ENCODE measurements at places on chromosomes 2 and 18. TPM values are rescaled to one million over a fixed set of nuclear protein-coding genes. Genes with fewer than 3 reads are reported as not detected.
A peak's percentile ranks its signal among the peaks of the same experiment; 100 is the strongest.

GRCh38 chr2:30631051-30631671 lies 176.1 kb downstream of the CAPN13 start:
- peak; percentile 26 for DNase-seq

- no peak for DNase-seq
Observed at GRCh38 chr2:47251404-47251675, 96.2 kb upstream of the STPG4 start.

DNA sequence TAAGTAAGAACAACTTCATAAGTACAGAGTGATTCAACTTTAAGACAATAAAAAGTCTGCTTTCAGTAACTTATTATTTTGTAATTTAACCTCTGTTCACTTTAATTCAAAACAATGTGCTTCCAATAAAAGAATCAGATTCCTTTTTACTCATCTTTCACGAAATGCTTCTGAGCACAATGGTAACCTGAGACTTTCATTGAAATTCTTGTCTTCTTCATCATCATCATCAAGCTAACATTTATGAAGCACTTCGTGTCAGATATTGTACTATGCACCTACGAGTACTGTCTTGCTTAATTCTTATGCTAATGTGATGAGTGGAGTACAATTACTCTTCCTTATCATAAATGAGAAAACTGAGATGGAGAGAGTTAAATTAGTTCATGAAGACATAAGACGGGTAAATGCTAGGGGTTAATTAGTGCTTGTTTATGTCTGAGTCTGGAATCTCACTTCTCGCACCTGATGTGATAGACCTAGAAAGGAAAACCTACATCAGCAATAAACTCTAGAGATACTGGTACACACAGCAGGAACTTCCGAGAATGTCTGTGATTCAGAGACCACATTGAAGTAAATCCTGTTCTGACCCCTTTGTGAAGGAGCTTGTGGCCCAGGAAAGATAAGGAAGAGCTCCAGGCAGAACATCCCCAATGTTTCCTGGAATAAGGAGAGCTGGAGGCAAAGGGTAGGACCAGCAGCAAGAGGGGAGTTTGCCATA lies 227.6 kb upstream of the ETAA1 start:
- no peak for DNase-seq

DNA sequence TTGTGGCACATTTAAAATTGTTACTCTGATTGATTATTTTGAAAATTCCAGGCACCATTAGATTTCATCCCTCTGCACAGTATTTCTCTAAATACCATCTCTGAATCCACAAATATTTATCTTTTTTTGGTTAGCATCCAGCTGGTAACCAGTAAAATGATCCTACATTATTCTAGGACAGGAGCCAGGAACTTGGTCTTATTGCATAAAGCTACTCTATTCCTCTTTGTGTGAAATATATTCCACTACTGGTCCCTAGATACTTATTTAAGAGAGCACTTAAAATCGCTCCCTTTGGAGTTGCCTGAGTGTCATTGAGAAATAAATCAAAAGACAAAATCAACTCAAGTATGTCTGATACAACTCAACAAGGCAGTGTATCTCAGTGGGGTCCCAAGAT lies 7.4 kb upstream of the MBOAT2 start:
- no peak for DNase-seq

GRCh38 chr2:205701509-205701908 lies 19.2 kb downstream of the NRP2 start:
- DNase-seq, result no peak

GRCh38 chr2:211085056-211085680 lies 528.8 kb downstream of the CPS1 start:
- no peak for DNase-seq

RAB27B gene
- 24.9 TPM for total RNA-seq

RNMT gene
- total RNA-seq, result 11.4 TPM

FBXO36 gene
- 0.58 TPM for total RNA-seq

TMEM37 gene
- 15.9 TPM for total RNA-seq

TRIM54 gene
- not detected for total RNA-seq

LCT gene
- 12.3 TPM for total RNA-seq

GRP gene
- 3.2 TPM for total RNA-seq
